ENCODE measurements at places on chromosomes 6 and 20.
A peak's percentile ranks its signal among the peaks of the same experiment; 100 is the strongest.

DNA sequence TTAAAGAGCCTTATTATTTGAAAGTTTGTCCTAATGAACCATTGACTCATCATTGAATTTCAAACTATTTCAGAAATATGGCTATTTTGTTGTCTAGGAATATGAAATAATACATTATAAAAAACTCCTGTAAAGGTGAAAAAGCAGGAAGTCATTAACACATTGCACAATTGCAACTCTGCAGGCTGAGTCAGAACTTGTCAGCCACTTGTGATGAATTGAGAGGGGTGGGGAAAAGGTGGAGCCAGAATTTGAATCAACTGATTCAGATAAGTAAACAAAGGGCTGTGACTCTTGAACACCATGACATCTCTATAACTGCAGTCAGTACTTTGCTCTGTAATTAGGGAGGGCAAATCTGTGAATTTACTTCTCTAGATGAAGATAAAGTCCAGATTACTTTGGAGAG lies 6.0 kb downstream of the C6orf141 start:
- H3K36me3 ChIP-seq, result no peaks in the 10 kb centered on the region
- peaks cover 10% of the 10 kb centered on the region for H3K4me1 ChIP-seq
- no peak overlapping the region for H3K27ac ChIP-seq
- no peak for DNase-seq
- H3K4me3 ChIP-seq, result no peak overlapping the region

GRCh38 chr6:71672876-71673275 lies 213.5 kb upstream of the RIMS1 start:
- H3K27ac ChIP-seq, result no peak overlapping the region
- H3K36me3 ChIP-seq, result no peaks in the 10 kb centered on the region
- no peak overlapping the region for H3K4me3 ChIP-seq
- H3K4me1 ChIP-seq, result no peaks in the 10 kb centered on the region
- no peak for DNase-seq
- H3K27me3 ChIP-seq, result no peaks in the 10 kb centered on the region

- DNase-seq, result peak; percentile 7
- H3K4me3 ChIP-seq, result peak overlapping the region; percentile 30
- peak overlapping the region; percentile 49 for H3K27ac ChIP-seq
- H3K27me3 ChIP-seq, result no peaks in the 10 kb centered on the region
Measured at GRCh38 chr6:14784596-14785492, 461.0 kb upstream of the JARID2 start.

GRCh38 chr6:129709769-129710449 lies at the start of gene ARHGAP18:
Gene ARHGAP18, minus strand, starts transcription at chr6:129710177. Its CDS starts 41 bp downstream, at chr6:129710136.
- peak within 1 kb of the TSS; percentile 80 for H3K27ac ChIP-seq
- H3K4me1 ChIP-seq, result peaks cover 37% of the 10 kb centered on the region
- peaks cover 3% of the 10 kb centered on the region for H3K36me3 ChIP-seq
- H3K27me3 ChIP-seq, result peaks cover 7% of the 10 kb centered on the region

- H3K36me3 ChIP-seq, result peaks cover 8% of the 10 kb centered on the region
- H3K27ac ChIP-seq, result no peak overlapping the region
- no peak for DNase-seq
Measured at GRCh38 chr6:26427451-26427809, 12.9 kb upstream of the BTN3A3 start.

DNA sequence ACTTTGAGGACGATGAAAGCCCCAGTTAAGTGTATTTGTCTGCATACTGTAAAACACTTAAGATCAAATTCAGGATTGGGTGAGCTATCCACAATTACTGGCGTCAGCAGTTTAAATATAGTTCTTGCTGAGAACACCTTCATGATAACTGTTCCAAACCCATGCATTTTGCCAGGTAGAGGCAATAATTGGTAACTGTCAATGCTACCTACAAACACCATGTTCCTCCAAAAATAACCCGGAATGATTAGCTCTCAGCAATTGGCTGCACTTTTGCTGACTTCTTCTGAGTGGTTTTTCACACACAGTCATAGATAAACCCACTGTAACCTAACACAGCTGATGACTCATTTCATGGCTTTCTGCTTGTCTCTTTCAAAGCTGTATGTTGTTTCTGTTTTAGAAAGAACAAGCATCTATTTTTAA lies 1358.6 kb upstream of the GJE1 start:
- H3K27me3 ChIP-seq, result peaks cover 9% of the 10 kb centered on the region
- DNase-seq, result peak; percentile 3
- no peaks in the 10 kb centered on the region for H3K36me3 ChIP-seq
- no peak overlapping the region for H3K27ac ChIP-seq

GRCh38 chr6:148508401-148509041 lies 165.9 kb downstream of the SASH1 start:
- H3K36me3 ChIP-seq, result no peaks in the 10 kb centered on the region
- H3K27ac ChIP-seq, result no peak overlapping the region
- peaks cover 15% of the 10 kb centered on the region for H3K27me3 ChIP-seq
- no peaks in the 10 kb centered on the region for H3K4me1 ChIP-seq
- H3K4me3 ChIP-seq, result no peak overlapping the region

- H3K27me3 ChIP-seq, result peaks cover 23% of the 10 kb centered on the region
- DNase-seq, result no peak
- H3K4me1 ChIP-seq, result no peaks in the 10 kb centered on the region
Measured at GRCh38 chr6:166055801-166056200, 111.8 kb downstream of the TBXT start.

Measured in activated CD8-positive, alpha-beta T cell treated with anti-CD3 and anti-CD28 coated beads for 36 hours (primary cell).